NCI-H446 (cell line): ENCODE measurements at places on chromosomes 1 and 21.

- no peak for DNase-seq
These were observed 421.3 kb downstream of the NEGR1 start for GRCh38 chr1:71861022-71861421.

DNA sequence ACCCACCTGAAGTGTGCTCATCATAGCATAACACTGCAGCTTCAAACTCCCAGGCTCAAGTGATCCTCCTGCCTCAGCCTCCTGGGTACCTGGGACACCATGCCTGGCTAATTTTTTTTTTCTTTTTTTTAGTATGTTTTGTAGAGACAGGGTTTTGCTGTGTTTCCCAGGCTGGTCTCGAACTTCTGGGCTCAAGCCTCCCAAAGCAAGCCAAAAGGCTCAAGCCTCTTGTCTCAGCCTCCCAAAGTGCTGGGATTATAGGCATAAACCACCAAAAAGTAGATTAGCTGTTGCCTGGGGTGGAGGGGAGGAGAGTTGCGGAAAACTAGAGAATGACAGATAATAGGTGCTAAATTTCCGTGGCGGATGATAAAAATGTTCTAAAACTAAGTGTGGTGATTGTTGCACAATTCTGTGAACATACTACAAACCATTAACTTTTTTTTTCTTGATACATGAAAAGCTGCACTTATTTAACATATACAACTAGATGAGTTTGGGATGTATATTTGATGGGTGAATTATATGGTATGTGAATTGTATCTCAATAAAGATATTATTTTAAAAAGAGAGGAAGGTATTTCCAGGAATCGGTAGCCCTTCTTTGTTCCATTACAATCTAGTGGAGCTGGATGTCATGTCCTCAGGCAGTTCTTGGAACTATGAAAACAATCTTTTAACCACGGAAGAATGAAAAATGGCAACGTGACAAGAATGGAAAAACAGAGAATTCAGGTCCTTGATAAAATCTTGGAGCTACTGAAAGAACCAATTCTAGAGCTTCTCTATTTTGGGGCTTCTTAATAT, 27.3 kb upstream of the MED18 start:
- DNase-seq, result no peak

DNA sequence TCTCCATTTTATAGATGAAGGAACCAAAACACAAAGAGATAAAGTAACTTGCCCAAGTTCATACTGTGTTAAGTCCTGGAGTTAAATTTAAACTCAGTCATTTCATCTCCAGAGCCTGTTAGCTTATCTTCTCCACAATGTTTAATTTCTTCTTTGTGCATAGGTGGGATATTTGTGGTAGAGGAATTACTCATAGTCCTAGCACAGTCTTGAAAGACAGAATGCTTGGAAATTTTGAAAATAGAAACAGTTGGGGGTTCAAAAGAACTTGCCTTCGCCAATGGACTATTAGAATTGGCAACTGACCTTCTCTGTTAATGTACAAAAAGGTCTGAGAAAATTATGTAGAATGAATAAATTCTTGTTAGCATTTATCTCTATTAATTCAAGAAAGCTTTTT, 832.0 kb upstream of the PRMT6 start:
- DNase-seq, result no peak

GRCh38 chr1:46615088-46615487, 1.5 kb downstream of the MOB3C start:
- DNase-seq, result no peak

- no peak for DNase-seq
These were observed 504.9 kb downstream of the OMA1 start for GRCh38 chr1:58041621-58042020.
